Nucleus accumbens (tissue), 56 donors: ENCODE measurements at places on chromosomes 1 and 21.

DNA sequence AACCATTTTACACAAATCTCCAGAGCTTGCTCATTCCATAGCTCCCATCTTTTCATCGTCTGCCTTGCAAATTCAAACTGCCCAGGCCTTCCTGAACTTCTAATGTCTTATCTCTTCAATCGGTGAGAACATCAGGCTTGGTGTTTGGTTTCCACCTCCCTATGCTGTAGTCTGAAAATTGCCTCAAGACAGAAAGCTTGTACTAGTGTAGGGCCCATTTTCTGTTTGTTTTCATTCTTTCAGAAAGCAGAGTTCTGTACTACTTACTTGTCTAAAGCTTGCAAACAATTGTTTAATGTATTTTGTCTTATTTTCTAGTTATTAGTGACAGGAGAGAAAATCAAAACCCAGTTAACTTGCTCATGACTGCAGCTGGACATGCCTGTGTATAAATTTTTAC, 16.8 kb downstream of the HOOK1 start:
- DNase-seq = no peak

GRCh38 chr1:9344426-9345200, 51.9 kb downstream of the SPSB1 start:
- no peak for DNase-seq

GRCh38 chr1:213921311-213921710, 66.5 kb upstream of the PROX1 start:
- DNase-seq = no peak

- DNase-seq = no peak
Measured at GRCh38 chr1:160910170-160910750, 25.3 kb upstream of the ITLN1 start.

GRCh38 chr1:58885998-58886397, 102.2 kb upstream of the JUN start:
- DNase-seq = no peak

GRCh38 chr1:197145446-197146024, 934 bp downstream of the ASPM start:
- DNase-seq = no peak

DNA sequence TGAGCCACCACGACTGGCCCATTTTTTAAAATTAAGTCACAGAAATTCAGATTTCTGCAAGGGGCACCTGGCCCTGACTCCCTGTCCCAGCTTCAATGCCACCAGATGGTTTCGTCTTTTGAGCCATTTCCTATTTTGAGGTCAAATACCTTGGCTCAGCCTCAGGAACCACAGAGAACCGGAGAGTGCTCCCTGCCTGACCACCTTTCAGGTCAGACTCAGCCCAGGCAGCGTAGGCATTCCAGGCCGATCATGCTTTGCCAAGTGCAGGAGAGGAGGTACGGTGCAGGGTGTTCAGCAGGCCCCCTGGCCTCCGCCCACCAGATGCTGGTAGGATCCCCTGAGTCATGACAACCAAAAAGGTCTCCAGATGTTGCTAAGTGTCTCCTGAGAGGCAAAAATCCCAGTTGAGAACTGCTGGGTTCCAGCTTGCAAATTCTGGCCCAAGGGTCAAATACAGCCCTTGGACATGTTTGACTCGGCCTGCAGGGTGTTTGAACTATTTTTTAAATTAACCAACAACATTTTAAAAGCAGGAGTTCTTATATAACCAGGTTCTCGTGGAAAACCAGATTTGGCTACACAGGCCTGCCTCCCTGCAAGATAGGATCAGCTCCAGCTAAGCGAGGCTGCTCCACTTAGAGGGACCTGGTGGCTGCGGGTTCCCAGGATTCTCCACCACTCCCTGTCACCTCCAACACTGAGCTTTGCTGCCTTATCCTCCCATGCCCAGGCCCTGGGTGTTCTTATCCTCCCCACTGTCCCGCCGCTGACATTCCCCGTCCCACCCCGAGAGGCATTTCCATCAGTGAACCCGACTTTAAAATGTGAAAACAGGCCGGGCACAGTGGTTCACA, 61.9 kb upstream of the TARDBP start:
- no peak for DNase-seq

- DNase-seq = no peak
Measured at GRCh38 chr1:3205815-3206214, 136.8 kb downstream of the PRDM16 start.
